Esophagus mucosa (tissue), 1 donor: ENCODE measurements at places on chromosomes 6 and 20.

DNA sequence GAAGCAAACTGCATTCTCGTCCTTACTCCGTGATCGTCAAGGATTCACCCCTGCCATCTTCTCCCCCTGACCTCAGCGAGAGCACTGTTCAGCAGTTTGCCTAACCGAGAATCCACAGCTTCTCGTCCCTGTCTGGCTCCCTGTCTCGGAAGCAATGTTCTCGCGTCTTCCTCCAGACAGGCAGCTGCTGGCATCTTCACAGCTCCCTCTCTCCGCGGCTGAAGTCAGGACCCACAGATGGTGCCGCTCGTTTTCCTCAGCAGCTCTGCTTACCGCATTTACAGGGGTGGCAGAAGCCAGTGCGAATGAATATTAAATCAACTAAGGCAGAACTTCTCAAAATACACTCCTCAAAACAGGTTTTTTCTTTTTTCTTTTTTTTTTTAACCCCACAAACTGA lies 18.9 kb upstream of the SLC22A2 start:
- ATAC-seq, result no peak

- ATAC-seq, result no peak
Observed at GRCh38 chr20:49851231-49851705, 38.6 kb downstream of the SLC9A8 start.

DNA sequence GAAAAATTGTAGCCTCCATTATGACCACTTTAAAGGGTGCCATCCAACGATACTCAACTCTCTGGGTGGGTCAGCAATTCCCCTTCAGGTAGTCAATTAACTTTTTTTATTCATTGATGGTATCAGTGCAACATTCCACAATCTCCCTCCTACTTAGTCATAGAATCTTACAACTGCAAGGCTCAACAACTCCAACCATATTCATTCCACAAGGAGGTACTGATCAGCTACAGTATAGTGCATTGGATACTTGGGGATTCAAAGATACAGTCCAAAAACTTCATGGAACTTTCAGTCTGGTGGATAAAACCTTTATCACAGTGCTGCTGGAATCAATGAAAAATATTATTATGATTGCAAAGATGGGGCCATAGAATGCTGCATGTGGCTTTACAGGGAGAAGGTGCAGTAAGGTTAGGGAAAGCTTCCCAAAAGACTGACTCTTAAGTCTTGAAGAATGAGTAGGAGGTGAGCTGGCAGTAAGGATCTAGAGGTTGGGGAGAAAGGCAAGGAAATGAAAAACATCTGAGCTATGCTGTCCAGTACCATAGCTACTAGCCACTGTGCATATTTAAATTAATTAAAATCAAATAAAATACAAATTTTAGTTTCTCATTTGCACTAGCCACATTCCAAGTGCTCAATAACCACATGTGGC lies 314.7 kb upstream of the PRDM1 start:
- no peak for ATAC-seq

DNA sequence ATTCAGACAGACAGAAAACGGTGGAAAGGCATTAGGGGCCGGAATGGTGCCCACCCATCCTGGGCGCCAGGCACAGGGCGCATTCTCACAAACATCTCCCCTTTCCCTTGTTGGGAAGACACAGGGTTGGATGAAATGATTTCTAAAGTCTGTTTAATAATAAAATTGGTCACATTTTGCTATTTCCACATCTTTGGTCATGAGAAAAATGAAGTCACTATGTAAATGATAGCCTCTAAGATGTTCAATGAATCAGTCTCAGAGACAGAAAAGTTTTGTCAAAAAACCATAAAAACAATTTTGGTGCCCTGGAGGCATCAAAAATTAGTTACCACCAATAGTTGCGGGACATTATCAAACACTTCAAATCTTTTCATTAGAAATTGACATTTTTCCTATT lies 40.7 kb downstream of the PRR18 start:
- no peak for ATAC-seq

GRCh38 chr6:34022250-34022872 lies 123.5 kb downstream of the GRM4 start:
- ATAC-seq, result no peak

- peak; percentile 70 for ATAC-seq
Observed at GRCh38 chr6:3390698-3391097, 66.2 kb downstream of the SLC22A23 start.

GRCh38 chr20:44314870-44315269 lies 3.9 kb upstream of the FITM2 start:
- ATAC-seq, result no peak

DNA sequence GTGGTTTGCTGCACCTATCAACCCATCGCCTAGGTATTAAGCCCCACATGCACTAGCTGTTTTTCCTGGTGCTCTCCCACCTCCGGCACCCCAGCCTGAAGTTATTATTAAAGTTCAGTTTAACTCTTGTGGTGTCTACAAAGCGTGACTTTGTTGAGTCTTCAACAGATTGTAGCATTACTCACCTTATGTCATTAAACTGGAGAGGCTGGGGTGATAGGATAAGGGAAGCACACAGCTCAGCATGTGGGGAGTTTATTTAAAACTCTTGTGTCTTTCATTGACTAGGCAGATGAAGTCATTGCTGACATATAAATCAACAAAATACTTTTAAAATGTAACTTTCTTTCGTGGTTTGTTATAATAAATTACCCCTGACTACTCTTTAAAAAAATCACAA lies 84.7 kb upstream of the GCM1 start:
- no peak for ATAC-seq

DNA sequence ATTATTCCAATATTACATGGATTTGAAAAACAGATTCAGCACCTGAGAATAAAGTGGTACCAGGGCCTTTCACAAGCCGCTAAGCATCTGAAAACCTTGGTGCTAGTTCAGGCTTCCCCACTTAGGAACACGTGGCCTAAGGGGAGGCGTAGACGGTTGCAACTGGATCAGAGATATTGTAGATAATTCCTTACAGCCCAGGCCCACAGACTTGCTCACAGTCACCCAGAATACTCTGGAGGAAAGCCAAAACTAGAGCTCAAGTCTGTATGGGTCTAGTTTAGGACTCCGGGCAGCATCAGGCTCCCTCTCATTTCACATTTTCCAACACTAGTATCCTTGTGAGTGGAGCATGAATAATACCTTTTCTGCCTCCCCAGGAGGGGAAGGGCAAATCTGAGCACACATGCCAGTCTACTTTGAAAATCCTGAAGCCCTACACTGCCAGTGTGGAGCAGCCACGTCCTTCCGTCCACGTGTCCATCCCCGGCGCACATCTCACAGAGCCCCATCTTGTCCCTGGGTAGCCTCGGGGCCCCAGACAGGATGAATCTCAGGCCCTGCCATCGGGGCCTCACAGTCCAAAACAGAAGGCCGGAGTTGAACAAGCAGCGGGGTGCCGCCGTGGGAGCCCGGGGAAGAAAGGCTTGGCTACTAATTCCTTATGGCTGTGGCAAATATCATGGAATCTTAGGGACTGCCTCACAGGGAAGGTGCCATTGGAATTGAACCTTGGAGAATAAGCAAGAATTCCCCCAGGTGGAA lies 299.3 kb downstream of the NRN1 start:
- no peak for ATAC-seq
